Activated T-cell treated with anti-CD3 and anti-CD28 coated beads for 1 hour (primary cell): ENCODE measurements at places on chromosomes 6 and 20.
A peak's percentile ranks its signal among the peaks of the same experiment; 100 is the strongest.

DNA sequence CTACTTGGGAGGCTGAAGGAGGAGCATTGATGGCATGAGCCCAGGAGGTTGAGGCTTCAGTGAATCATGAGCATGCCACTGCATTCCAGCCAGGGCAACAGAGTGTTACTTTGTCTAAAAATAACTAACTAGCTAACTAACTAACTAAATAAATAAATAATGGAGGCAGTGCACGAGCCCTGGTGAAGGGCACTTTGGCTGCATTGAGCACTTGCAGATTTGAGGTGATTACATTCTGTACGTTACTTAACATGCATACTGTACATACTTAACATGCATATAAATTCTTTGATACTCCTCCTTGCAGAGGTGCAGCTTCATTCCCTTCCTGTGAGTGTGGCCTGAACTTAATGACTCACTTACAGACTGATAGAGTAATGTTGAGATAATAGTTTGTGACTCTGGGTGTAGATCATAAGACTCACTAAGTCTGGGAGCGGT is 10.7 kb downstream of the HLA-A start:
- no peak for DNase-seq

DNA sequence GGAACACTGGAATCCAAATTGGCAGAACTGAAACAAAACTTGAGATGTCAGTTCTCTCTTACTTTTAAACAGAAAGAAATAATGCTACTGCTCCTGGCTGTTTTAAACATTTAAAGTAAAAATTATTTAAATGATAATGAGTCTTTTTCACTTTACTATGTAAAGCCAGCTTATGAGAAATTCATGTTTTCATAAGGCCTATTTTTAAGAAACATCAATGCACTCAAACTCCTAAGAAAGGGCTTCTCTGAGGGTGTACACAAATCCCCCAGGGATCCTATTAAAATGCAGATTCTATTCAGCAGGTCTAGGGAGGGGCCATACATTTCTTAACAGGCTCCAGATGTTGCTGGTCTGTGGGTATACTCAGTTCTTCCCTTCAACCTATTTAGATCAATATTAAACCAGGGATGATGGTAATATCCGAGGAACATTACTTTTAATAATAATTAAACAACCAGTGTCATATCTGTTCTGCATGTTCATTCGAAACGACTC is 2.3 kb downstream of the FERMT1 start:
- no peak for DNase-seq

- DNase-seq, result no peak
Measured at GRCh38 chr20:24328901-24329300, 140.5 kb upstream of the SYNDIG1 start.

DNA sequence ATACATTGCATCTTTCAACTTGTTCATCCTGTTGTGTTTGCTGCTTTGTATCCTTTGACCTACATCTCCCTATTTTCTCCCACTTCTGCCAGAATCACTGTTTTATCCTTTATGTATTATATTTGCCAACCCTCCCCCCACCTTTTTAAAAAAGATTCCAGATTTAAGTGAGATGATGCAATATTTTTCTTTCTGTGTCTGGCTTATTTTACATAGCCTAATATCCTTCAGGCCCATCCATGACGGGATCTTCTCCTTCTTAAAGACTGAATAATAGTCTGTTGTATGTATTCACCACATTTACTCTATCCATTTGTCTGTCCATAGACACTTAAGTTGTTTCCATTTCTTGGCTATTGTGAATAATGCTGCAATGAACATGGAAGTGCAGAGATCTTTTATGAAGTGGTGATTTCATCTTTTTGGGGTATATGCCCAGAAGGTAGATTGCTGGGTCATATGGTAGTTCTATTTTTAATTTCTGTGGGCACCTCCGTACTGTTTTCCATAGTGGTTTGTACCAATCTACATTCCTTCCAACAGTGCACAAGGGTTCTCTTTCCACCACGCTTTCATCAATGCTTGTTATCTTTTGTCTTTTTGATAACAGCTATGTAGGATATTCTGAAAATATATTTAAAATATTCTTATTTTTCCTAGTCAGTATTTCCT is 181.0 kb downstream of the CDKAL1 start:
- no peak for DNase-seq

- no peak for DNase-seq
Measured at GRCh38 chr6:46331461-46331860, 159.8 kb downstream of the RCAN2 start.

DNA sequence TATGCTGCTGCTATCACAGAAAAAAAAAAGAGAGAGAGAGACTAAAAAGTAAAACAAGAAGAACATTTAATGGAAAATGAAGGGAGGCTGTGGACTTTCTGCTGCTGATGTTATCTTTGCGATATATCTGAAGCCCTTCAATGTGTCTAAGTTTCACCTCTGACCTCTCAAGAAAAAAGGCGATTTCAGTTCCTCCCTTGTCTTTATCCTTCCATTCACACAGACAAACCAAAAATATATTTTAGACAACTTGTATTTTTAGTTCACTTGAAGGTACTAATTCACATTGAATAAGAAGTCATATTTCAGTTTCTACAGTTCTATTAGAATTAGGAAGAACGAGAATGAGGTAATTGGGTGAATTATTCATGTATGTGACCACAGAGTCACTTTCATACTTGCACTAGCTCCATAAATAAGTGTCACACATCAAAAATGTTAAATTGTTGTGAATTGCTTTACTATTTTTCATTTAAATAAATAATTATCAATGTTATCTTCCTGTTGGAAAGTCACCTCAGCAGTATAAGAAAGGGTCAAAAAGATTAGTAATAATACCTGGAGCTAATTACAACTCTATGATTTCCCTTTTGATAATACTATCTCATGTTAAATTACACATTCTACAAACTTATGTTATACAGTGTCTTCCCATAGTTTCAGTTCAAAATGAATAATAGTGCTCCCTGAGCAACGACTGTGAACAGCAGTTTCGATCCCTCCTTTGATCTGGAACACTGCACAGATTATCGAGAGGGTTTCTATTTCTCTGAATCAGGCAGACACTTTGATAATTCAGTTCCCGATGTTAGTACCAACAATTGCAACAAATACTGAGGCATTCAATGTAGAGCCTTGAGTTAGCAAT is 85.2 kb upstream of the PLCB4 start:
- DNase-seq, result no peak

- DNase-seq, result no peak
Measured at GRCh38 chr6:122494665-122495272, 23.2 kb upstream of the SERINC1 start.

DNA sequence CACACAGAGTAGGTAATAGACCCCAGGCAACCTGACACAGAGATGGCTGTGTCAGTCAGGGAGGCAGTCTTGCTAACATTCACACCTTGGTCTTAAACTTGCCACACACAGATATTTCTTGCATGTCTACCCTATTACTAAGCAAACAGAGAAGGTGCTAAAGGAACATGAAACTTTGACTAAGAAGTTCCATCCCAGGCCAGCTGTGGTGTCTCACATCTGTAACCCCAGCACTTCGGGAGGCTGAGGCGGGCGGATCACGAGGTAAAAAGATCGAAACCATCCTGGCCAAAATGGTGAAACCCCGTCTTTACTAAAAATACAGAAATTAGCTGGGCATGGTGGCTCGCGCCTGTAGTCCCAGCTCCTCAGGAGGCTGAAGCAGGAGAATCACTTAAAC is 222.4 kb upstream of the JARID2 start:
- no peak for DNase-seq

DNA sequence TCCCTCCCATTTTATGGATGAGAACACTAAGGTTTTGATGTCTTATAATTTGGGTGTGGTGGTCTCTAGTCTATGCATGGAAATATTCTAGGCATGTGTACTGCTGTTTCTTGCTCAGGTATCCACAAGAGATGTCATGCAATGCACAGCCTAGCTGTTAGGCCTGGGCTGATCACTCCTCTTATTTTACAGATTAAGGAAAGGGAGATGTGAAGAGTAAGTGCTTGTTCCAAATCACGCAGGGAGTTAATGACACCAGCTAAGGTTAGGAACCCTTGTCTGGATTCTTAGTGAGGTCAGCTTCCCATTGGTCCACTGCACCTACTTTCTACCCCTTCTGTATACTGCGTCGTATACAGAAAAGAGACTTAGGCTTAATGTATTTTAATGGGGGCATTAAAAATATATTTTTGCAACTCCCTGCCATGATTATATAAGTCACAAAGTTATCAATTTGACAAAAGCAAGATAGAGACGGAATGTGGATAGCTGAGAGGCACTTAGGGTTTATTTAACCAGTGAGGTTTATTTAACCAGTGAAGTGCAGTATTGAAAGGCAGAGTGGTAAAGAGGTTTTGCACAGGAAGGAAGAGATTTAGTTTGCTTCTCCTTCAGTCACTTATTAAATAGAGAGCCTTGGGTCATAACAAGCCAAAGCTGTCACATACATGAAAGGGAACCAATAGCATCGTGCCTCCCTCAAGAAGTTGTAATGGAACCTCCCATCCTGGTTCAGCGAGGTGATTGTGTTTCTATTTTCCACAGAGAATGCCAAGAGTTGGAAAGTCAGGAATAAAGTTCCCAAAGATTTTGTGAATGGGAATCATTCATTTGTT is 95.0 kb upstream of the FAM184A start:
- DNase-seq, result no peak

DNA sequence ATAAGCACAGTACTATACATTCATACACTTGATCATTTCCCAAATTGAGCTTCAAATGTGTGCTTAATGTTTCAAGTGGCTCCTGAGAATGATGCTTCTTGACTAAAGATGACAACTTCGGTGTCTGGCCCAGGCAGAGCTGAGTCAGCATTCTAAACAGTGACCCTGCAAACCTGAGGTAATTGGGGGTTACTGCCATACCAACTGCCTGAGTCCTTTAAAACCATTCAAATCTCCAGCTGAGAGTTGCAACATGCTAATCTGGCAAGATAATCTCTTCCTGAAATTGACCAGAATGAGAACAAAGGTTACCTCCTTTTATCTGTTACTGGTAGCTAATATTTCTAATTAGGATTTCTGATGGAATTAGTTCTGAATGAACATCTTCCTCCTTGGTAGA is 8.2 kb downstream of the BACH2 start:
- no peak for DNase-seq

DNA sequence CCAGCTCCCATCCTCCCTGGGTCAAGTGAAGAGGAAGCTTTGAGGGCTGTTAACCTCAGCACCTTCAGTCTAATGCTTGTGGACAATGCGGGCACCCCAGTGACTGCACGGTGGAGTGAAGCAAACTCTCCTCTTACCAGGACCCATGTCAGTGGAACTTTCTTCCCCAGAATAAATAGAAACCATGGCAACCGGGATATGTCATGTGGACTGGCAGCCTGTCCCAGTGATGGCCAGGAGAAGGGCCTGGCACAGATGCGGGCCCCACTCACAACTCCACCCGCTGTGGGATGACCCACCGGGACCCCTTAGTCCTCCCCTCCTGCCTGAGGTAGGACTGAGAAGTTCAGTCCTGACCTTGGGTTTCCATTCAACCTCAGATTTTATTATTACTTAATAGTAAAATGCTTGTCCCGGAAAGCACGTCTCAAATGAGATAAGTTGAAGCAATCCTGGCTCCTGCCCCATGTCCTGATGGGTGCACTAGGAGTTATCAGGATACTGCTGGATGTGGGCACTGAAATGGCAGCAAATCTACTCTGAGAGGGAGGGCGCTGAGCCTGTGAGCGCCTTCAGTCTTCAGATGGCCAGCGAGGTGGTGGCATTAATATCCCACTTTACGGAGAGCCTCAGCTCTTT is 23.5 kb downstream of the TOX2 start:
- no peak for DNase-seq

GRCh38 chr6:125717120-125717731 is 32.2 kb upstream of the HEY2 start:
- no peak for DNase-seq

- no peak for DNase-seq
Measured at GRCh38 chr6:158053377-158054313, 72.0 kb downstream of the SYNJ2 start.

- no peak for DNase-seq
Measured at GRCh38 chr6:38142178-38142902, 322.8 kb downstream of the ZFAND3 start.

- no peak for DNase-seq
Measured at GRCh38 chr20:42204109-42204660, 586.0 kb upstream of the CHD6 start.

DNA sequence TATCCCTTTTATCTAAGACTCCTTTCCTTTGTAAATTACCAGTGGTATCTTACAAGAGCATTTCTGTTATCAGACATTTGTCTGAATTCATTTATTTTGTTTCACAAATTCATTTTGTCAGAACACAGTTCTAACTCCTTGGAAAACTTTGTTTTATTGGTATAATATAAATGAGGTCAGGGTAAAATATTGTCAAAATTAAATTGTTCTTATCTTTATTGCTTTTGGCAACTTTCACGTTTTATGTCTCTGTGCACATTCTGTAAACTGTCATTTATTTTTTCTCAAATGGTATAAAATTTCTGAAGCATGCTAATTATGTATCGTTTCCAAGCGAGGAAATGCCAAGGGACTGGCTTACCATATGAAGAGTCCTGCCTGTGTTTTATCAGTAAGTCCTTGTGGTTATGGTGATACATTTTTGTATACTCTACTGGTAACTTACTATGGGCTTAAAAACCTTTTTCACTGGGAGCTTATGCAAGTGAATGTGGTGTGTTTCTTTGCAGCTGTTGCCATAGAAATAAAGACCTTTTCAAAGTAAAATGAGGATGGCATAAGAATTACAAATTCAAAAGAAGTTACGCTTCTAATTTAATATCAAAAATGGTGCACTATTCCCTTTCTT is 214.2 kb downstream of the COL19A1 start:
- DNase-seq, result no peak

GRCh38 chr6:150739711-150740349 is 125.7 kb upstream of the MTHFD1L start:
- no peak for DNase-seq

DNA sequence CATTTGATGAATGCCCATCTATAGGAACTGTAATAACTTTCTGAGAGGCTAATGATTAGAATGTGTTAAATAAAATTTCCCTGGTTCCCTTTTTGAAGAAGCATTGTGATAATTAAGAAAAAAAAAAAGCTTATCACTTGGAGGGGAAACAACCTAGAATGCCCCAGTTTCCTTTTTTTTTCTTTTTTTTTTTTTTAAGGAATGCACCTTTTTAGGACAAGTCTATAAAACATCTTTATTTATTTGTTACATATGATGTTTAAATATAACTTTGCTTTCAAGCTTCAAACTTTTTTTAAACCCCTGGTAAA is 7.3 kb upstream of the MRPS10 start:
- no peak for DNase-seq

- DNase-seq, result peak; percentile 71
Measured at GRCh38 chr6:43506667-43507471, 3.3 kb downstream of the LRRC73 start.

GRCh38 chr6:158439255-158439654 is 120.6 kb upstream of the TMEM181 start:
- DNase-seq, result no peak

DNA sequence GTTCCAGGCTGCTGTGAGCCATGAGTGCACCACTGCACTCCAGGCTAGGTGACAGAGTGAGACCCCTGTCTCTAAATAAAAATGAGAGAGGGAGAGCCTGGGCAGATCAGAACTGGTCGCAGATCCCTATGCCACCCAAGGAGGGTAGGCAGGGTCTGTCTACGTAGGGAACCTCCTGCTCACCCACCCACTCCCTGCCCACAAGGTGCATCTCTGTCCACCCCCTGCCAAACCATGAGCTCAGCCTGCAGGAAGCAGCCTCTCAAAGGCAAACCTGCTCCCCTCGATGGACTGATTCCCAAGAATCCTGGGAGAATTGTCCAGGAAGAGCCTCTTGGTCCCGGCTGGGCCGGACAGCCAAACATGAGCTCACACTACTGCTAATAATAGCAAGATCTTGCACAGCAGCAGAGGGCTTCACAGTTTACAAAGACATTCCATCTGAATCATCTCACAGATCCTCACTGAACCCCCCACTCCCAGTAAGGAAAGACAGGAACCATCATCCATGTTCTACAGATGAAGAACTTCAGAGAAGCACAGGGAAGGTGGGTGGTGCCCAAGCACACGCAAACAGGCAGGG is 27.8 kb upstream of the TLDC2 start:
- DNase-seq, result no peak
